ENCODE measurements at places on chromosomes 2 and 18.

DNA sequence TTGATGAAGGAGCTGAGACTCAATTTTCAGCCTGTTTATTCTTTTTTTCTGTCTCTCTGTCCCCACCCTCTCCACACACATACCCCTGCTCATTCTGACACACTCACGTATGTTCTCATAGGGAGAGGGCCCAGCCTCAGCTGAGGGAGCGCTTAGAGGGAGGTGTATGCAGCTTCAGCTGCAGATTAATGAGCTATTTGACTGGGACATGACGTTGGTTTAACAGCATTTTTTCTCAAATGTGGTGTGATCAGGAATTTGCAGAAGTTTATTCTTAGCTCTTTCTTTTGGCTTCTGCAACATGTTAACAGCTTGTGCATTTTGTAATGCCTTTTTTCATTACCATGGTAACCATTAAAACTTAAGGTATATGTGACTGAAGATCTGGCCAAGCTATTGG lies 1547.1 kb upstream of the PIK3C3 start:
- no peak for DNase-seq

DNA sequence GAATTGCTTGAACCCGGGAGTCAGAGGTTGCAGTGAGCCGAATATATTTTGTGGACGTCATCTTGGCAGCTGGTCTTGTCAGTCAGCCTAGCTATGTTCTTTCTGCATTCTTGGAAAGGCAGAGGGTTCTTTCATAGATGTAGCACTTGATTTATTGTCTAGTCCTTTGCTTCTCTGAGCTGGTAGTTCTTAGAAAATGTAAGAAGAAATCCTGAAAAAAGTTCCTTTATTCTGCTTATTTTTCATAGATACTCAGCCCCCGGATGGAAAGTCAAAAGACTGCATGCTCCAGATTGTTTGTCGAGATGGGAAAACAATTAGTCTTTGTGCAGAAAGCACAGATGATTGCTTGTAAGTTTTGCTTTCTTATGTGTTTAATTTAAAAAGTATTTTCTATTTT lies 21.3 kb downstream of the PLEKHB2 start:
- no peak for DNase-seq

GRCh38 chr2:201730651-201731285 lies 32.3 kb upstream of the MPP4 start:
- DNase-seq, result no peak

GRCh38 chr2:200393191-200393590 lies 86.7 kb downstream of the SPATS2L start:
- no peak for DNase-seq

GRCh38 chr18:27803957-27804356 lies 373.0 kb downstream of the CDH2 start:
- peak; percentile 3 for DNase-seq

DNA sequence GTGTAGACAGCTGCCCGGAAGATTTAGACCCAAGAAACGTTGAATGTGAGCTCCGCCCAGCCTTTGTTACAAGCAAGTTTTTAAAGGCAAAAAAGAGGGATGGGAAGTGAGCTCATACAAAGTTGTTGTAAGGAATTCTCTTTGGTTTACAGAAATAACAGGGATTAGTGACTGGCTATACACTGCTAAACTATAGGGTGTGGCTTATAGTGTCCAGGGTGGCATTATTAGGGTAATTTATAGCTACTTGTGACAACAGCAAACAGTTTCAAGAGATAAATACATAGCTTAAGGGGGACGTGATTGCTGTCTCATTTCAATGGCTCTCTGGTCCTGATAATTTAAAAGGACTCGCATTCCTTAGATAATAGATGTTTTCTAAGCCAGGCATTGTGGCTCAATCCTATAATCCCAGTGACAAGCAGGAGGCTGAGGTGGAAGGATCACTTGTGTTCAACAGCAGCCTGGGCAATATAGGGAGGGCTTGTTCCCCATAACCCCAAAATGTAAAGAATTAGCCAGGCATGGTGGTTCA lies 66.5 kb upstream of the TGIF1 start:
- no peak for DNase-seq

GRCh38 chr2:233441161-233442027 lies 87.1 kb downstream of the DGKD start:
- no peak for DNase-seq

- DNase-seq, result no peak
Observed at GRCh38 chr2:71877636-71878035, 270.0 kb downstream of the CYP26B1 start.

DNA sequence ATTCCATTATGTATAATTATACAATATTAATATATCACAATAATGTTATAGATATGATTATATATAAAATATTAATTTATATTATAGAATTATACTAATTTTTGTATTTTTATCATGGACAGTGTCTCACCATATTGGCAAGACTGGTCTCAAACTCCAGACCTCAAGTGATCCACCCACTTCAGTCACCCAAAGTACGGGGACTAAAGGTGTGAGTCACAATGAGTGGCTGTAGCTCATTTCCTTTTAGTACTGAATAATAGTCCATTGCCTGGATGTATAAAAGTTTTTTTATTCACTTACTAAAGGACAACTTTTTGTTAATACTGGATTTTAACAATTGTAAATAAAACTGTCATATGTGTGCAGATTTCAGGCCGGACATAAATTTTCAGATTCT lies 417.6 kb upstream of the LINC00305 start:
- DNase-seq, result peak; percentile 59

DNA sequence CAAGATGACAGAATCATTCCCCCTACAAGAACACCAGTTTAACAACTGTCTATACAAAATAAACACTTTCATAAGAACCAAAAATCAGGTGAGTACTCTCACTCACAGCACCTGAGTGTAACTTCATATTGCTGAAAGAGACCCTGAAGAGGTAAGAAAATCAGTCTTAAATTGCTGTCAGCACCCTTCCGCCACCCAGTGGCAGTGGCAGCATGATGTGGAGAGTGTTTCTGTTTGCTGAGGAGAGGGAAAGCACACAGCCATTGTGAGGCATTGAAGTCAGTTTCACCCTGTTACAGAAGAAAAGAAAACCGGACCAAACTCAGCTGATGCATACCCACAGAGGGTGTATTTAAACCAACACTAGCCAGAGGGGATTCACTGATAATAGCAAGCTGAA lies 1240.8 kb upstream of the CRIM1 start:
- DNase-seq, result peak; percentile 11

DNA sequence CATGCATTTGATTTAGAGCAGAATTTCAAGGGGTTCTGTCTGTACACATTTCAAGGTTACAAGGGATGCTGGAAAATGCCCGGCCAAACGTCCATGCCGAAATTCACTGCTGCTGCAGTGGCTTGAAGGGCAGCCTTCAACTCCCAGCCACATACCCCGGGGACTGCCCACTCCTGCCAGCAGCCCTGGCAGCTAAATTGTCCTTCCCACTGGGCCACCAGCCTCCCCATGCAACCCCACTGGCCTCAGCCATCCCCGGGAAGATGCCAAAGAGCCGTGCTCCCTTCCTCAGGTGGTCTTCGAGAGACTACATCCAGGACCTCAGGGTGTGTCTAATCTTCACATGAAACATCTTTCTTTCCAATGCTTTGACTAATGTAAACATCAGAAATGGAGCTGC lies 478.7 kb upstream of the MYT1L start:
- no peak for DNase-seq

DNA sequence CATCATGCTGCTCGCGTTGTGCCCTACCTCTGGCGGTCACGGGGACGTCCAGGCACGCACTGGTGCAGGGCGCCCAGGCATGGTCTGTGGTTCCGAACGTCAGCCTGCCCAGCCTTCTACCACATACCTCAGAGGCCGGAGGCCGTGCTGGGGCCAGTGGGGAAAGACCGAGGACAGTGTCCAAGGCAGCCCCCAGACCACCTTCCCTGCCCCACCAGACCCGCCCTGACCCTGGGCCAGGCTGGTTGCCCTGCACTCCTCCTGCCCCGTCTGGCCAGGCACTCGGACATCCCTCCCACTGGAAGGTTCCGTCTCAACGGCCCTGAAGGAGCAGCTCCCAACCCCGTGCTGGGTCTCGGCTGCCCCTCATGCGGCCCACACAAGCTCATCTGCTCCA lies 32.8 kb downstream of the SLC66A2 start:
- no peak for DNase-seq

GRCh38 chr2:20018601-20019152 lies 6.2 kb upstream of the MATN3 start:
- no peak for DNase-seq

- no peak for DNase-seq
Observed at GRCh38 chr18:28824183-28824574, 647.2 kb upstream of the CDH2 start.

GRCh38 chr2:26735883-26736588 lies 28.0 kb upstream of the SLC35F6 start:
- no peak for DNase-seq

DNA sequence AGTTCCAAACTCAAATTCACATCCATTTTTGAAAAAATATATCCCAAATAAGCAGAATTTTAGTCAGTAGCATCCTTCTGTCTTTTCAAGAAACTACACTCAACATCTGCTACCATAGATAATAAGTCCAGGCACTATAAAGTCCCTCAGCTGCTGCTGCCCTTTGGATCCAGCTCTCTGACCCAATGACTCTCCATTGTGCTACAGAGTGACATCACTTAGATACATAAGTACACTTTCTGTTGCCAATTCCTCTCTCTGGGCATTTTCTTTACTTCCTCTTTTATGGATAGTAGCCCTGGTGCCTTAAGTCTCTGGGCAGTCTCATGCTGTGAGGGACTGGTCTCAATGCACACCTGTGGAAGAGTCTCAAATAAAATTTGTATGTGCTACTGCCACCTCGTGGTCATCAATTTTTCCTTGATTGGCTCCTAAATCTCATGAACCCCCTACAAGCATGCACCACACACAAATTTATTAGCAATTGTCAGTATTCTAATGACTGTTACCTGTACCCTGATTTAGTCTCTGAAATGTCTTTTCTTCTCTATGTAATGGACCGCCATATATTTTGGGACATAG lies 219.2 kb downstream of the LRP1B start:
- peak; percentile 30 for DNase-seq

DNA sequence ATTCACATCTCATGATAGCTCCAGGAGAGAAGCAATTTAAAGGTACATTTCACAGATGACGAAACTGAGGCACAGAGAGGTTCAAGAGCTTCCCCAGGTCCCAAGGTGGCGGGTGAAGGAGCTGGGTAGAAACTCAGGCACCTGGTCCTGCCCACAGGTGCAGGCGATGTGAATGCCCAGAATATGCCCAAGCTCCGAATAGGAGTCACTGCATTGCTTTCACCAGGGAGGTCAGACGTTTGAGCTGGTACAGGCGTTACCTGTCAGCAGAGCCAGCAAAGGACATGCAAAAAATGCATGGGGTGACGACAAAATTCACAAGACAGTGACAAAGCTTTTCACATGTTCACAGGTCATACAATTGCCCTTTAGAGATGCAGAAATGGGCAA lies 247.9 kb downstream of the HDAC4 start:
- no peak for DNase-seq

DNA sequence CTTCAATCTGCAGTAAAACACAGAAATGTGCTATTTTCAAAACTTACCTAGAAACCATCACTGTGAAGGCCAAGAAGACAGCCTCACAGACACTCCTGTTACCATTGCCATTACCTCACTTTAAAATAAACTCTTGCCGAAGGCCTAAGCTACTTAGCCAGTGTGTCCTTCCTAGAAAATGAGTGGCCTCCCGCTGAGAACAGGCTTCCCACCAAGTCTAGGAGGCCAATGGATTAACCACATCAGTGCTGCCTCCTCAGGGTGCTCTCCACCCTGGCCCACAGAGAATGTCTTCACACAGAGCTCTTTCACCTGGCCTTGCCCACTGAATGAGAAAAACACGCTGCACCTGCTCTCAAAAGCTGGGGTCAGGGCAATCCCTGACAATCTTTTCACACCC lies 47.5 kb downstream of the L3MBTL4 start:
- no peak for DNase-seq

GRCh38 chr2:6730649-6731532 lies 134.8 kb downstream of the CMPK2 start:
- DNase-seq, result no peak

DNA sequence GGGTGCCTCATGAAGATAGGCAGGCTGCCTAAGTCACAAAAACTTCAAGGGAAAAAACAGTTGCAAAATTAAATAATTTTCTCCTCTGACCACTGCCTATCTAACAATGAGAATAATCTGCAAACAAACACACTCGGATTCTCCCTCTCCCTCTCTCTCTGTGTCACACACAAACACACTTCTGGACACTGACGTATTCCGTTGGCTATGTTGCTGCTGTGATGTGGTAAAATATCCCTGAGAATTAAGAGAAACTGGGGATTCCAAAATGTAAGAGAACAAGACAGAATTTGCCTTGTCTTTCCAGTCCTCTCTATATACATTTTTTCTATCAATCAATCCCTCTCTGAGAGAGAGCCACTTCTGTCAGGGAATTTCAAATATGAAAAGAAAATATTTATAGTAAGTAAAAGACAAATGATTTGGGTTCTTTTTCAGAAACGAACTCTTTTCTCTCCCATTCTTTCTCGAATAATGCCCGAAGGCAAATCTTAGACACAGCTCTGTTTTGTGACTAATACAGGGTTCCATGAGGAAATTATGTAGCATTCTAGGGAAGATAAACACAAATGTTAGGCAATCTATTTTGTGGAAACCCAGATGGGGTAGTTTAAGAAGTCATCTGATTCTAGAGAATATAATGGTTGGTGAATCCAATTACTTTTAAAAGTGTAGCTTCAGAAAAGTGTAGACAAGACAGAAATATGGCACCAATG lies 310.3 kb upstream of the CYP26B1 start:
- DNase-seq, result no peak

DNA sequence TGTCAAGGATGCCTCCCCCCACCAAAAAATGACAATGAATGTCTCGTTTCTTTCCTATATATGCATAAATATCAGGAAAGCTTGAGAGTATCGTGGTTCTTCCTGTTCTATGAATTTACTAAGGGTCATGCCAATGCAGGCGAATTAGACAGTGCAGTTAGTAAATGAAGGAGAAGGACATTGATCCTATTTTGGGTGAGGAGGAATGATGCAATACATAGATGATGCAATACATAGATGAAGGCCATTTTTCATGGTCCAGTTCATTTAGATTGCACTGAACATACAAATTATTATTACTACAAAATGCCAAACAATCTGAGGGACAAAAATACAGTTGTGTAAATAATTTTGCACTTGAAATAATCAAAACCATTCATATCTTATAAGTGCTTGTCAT lies 1265.0 kb downstream of the LRP1B start:
- DNase-seq, result no peak

- DNase-seq, result no peak
Observed at GRCh38 chr2:233556881-233557736, 9.5 kb downstream of the USP40 start.

DNA sequence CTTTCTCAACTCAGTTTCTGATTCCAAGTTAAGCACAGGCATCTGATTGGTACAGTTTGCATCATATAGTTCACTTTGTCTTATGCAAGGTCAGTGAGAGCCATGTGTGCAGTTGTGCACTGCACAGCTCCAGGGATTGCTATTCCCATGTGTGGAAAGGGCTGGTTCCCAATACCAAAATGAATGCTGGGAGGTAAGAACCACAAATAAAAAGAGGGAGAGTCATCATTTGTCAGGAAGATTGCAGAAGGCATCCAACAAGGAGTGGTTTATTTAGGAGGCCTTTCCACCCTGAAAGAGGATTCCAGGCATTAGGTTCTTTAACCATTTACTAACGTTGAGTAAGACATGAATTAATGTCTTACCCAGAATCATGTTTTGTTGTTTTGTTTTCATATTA lies 141.2 kb upstream of the ST6GAL2 start:
- DNase-seq, result no peak

GRCh38 chr2:201765799-201766198 lies 14.9 kb downstream of the ALS2 start:
- DNase-seq, result no peak

All from RKO (cell line).